ENCODE measurements at places on chromosomes 5 and 9. TPM values are rescaled to one million over a fixed set of nuclear protein-coding genes. Genes with fewer than 3 reads are reported as not detected.

EEIG1 gene
- total RNA-seq = 22.2 TPM

NCS1 gene
- 85.4 TPM for total RNA-seq

ZNF608 gene
- total RNA-seq = 32.0 TPM

GRCh38 chr5:83711982-83712601, 8.6 kb downstream of the HAPLN1 start:
- no peaks in the 10 kb centered on the region for H3K36me3 ChIP-seq
- no peak overlapping the region for H3K27ac ChIP-seq
- DNase-seq = peak; percentile 38
- H3K27me3 ChIP-seq = no peaks in the 10 kb centered on the region

- no peak overlapping the region for H3K4me3 ChIP-seq
- peak overlapping the region; percentile 39 for H3K27ac ChIP-seq
- no peaks in the 10 kb centered on the region for H3K27me3 ChIP-seq
- DNase-seq = peak; percentile 50
- no peaks in the 10 kb centered on the region for H3K4me1 ChIP-seq
Measured at GRCh38 chr9:3992924-3993323, 306.9 kb downstream of the GLIS3 start.

DNA sequence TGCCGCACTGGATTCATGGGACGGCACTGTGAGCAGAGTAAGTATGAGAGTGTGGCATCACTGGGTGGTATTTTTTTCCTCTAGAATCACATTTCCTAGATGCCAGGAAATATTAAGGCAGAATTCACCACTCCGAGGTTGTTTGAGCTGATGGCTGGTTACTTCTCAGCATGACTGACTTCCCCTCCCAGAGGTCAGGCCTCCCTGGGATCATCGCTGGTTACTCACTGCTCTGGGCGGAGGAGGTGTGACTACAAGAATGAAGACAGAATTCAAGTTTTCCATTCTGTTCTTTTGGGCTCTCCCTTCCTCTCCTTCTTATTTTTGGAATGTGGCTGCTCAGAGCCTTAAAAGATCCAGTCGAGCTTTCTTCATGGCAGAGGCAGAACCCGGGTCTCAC, 76.6 kb upstream of the PRRC1 start:
- no peaks in the 10 kb centered on the region for H3K27me3 ChIP-seq
- no peak overlapping the region for H3K27ac ChIP-seq
- H3K4me1 ChIP-seq = no peaks in the 10 kb centered on the region

GRCh38 chr9:13432904-13433303, 153.4 kb upstream of the MPDZ start:
- DNase-seq = no peak
- no peaks in the 10 kb centered on the region for H3K27me3 ChIP-seq
- H3K36me3 ChIP-seq = no peaks in the 10 kb centered on the region
- H3K27ac ChIP-seq = no peak overlapping the region

DNA sequence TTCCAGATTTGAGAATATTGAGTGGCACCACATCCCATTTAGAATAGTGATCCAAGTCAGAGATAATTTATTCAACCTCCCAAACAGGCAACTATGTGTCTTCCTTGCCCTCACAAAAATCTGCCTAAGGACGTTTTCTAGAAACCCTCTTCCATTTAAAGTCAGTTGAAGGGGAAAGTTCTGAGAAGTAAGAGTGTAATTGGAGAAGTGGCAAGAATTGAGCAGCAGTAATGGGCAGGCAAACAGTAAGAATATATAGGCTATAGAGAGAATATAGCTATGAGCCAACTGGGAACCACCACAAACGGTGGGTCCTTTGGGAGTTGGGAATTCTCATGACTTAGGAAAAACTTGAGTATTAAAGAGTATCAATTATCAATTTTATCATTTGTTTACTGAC, 31.1 kb upstream of the CETN3 start:
- no peak for DNase-seq
- H3K36me3 ChIP-seq = no peaks in the 10 kb centered on the region
- H3K27ac ChIP-seq = no peak overlapping the region
- peaks cover 6% of the 10 kb centered on the region for H3K4me1 ChIP-seq
- H3K4me3 ChIP-seq = no peak overlapping the region

- no peak for DNase-seq
- H3K27ac ChIP-seq = no peak overlapping the region
- no peaks in the 10 kb centered on the region for H3K36me3 ChIP-seq
Measured at GRCh38 chr5:150066901-150067396, 19.4 kb downstream of the CSF1R start.

DNA sequence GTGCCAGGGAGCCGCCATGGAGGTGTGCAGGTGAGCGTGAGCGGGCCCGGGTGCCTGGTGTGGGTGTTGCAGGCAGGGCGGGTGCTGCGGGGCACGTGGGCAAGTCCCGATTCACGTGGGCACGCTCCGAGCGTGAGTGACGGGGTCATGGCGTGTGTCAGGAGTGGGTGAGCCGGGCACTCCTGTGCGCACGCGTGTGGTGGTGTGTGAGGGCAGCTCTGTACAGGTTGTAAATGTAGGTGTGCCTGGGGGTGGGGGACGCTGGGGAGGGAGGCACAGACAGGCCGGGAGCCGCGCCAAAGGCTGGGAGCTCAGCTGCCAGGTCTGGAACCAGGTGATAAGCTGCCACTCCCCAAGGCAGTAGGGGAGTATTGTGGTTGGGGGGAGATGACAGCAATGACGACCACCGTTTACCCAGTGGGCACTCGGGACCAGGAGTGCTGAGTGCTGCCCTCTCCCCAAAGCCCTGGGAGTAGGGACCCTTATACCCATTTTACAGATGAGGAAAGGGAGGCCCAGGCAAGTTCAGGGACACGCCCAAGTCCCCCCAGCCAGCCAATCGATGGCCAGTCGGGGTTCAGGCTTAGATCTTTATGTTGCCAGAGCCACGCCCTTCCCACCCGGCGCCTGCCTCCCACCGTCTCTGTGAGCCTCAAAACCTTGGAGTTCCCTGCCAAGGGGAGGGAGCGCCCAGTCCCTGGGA, 9.6 kb downstream of the NCS1 start:
- H3K4me3 ChIP-seq = no peak overlapping the region
- H3K4me1 ChIP-seq = peaks cover 26% of the 10 kb centered on the region
- peak overlapping the region; percentile 86 for H3K27ac ChIP-seq
- no peaks in the 10 kb centered on the region for H3K36me3 ChIP-seq

DNA sequence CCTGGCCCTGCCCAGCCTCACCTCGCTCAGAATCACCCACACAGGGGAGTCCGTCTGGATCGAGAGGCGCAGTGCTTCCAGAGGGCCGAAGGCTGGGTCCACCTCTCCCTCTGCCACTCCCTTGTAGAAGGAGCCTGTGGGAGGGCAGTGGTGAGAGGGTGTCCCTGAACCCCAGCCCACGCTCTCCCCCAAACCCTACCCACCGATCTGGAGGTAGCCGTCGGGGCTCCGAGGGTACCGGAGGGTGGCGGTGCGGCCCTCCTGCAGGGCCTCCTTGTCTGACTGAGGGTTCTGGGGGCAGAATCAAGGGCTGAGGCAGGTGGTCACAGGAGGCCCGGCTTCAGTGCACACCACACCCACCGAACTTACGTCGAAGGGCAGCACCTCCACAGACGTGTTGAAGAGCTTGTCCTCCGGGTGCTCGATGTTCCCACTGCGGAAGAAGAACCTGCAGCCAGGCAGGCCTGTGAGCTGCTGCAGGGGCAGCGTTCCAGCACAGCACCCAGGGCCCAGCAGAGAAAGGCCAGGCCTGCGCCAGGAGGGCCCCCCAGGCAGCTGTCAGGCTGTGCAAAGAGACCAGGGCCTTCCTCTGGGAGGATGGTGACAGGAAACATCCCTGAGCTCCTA, 4.5 kb downstream of the LTC4S start:
- no peak overlapping the region for H3K4me3 ChIP-seq
- H3K4me1 ChIP-seq = peaks cover 47% of the 10 kb centered on the region
- H3K27me3 ChIP-seq = no peaks in the 10 kb centered on the region
- DNase-seq = no peak
- no peak overlapping the region for H3K27ac ChIP-seq

DNA sequence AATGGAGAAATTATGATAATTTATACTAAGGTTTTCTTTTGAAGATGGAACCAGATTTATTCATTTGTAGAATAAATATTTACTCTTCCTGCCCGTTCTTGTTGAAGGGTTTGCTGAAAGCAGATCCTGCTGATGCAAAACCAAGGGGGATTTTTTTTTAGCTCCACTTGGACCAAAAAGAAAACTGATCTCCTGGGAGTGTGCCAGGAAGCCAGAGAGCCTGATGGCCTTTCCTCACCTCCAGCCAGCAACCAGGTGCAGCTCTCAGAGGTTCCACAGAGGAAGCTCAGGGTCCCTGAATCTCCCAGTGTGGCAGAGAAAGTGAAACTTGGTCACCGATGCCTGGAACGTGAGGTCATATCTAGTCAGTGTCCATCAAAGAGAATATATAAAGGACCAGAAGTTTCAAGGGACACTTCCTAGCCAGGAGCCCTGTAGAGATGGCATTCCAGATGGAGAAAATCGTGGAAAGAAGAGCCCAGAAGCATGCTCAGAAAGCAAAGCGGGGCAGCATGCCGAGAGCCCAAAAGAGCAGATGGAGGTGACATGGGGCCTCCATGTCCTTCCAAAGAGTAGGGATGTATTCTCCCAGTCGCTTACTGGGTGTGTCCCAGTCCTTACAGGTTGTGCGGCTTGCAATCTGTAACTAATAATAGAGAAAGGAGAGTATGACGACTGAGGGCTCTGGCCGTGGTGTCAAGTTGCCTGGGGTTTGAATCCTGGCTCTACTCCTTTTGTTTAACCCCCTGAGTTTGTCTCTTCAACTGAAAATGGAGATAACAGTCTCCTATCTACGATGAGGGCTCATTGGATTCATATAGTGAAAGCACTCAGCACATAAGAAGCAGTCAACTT, 12.2 kb downstream of the AFAP1L1 start:
- H3K4me1 ChIP-seq = no peaks in the 10 kb centered on the region
- no peak for DNase-seq
- H3K4me3 ChIP-seq = no peak overlapping the region
- no peaks in the 10 kb centered on the region for H3K27me3 ChIP-seq
- H3K27ac ChIP-seq = no peak overlapping the region
- no peaks in the 10 kb centered on the region for H3K36me3 ChIP-seq

- H3K27ac ChIP-seq = no peak overlapping the region
- no peaks in the 10 kb centered on the region for H3K27me3 ChIP-seq
- DNase-seq = no peak
Measured at GRCh38 chr5:69238760-69239251, 4.1 kb downstream of the CDK7 start.

- H3K4me1 ChIP-seq = peaks cover 12% of the 10 kb centered on the region
- no peak overlapping the region for H3K4me3 ChIP-seq
- H3K27ac ChIP-seq = no peak overlapping the region
Measured at GRCh38 chr9:18821788-18822187, 211.2 kb downstream of the SAXO1 start.

GRCh38 chr9:115413304-115413703, 295.3 kb upstream of the TNC start:
- no peak overlapping the region for H3K27ac ChIP-seq
- H3K27me3 ChIP-seq = no peaks in the 10 kb centered on the region
- H3K36me3 ChIP-seq = no peaks in the 10 kb centered on the region
- no peak overlapping the region for H3K4me3 ChIP-seq

Data from thyroid gland (tissue), 4 donors.